Right cardiac atrium (tissue), 5 donors: ENCODE measurements at places on chromosomes 1 and 21.

DNA sequence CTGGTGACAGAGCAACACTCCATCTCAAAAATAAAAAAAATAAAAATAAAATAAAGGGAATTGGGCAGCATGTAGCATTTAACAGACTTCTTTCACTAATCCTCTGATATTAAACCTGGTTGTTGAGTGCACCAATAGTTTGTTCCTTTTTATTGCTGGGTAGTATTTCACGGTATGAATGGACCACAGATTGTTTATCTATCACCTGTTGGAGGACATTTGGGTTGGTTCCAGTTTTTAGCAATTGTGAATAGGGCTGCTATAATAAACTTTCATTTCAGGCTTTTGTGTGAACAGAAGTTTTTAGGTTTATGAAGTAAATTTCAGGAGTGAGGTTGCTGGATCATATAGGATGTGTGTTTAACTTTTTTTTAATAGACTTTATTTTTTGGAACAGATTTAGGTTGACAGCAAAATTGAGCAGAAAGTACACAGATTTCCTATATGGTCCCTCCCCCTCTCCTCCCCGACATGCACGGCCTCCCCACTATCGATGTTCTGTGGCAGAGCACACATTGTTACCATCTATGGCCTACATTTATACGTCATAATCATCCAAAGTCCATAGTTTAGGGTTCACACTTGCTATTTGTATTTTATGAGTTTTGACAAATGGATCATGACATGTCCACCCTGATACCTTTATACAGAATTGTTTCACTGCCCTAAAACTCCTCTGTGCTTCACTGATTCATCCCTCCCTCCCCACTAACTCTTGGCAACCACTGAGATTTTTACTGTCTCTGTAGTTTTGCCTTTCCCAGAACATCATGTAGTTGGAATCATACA, 66.1 kb upstream of the TMPRSS2 start:
- DNase-seq, result no peak

DNA sequence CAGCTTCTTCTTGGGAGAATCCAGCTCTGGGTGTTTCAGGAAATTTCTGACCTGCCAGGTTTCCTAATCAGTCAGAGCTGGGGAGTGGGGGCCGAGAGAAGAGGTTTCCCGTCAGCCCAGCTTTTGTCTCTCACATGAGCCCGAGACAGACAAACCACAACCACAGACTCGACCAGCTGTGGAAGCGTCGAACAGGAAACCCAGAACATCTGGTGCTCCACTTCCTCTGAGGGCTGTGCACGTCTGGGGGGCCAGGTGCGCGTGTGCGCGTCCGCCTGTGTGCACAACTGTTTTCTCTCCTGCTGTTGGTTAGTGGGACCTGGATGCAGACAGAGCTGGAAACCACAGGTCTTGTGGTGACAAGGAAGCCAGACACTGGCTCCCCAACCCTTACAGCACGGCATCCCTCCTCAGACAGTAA, 113.0 kb upstream of the SLC25A33 start:
- no peak for DNase-seq

DNA sequence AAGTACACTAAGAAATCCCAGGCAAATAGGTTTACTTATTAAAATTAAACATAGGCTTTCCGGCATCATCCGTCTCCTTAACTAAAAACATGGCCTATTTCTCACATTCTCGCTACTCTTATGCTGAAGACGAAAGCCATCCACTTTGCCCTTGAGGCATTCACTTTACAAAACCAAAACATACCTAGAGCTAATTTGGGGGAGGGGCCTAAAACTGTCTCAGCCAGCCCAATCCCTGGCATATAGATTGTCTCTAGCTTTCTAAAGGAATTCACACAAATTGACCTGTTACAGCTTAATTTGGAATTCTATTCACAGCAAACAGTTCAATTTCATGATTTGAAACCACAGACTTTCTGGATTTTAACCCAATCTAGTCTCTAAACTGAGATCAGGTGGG, 34.8 kb downstream of the SLC35D1 start:
- DNase-seq, result no peak

DNA sequence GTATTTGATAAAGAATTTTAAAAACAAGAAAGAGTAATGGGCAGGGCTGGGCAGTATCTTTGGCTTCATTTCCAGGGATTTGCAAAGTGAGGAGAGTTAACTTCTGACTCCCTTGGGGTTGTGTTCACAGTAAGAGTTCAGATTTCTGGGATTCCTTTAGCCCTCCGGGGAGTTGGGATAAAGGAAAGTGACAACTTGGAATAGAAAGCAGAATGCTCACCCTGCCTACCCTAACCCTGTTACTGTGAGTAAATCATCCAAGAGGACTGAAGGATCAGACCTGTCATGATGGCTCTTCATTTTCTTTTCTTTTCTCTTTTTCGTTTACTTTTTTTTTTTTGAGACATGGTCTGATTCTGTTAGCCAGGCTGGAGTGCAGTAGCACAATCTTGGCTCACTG, 76.1 kb downstream of the CACHD1 start:
- DNase-seq, result no peak

GRCh38 chr1:151990856-151991198, 2.8 kb downstream of the S100A10 start:
- no peak for DNase-seq

GRCh38 chr1:220093361-220094015, 444 bp upstream of the IARS2 start:
- DNase-seq, result no peak

- no peak for DNase-seq
Measured at GRCh38 chr1:19734056-19734455, 65.7 kb downstream of the TMCO4 start.

- peak; percentile 98 for DNase-seq
Measured at GRCh38 chr21:36069713-36070583, at the start of gene CBR1. CBR1 (plus strand) TSS chr21:36070024; CDS start chr21:36070116, 92 bp downstream.

DNA sequence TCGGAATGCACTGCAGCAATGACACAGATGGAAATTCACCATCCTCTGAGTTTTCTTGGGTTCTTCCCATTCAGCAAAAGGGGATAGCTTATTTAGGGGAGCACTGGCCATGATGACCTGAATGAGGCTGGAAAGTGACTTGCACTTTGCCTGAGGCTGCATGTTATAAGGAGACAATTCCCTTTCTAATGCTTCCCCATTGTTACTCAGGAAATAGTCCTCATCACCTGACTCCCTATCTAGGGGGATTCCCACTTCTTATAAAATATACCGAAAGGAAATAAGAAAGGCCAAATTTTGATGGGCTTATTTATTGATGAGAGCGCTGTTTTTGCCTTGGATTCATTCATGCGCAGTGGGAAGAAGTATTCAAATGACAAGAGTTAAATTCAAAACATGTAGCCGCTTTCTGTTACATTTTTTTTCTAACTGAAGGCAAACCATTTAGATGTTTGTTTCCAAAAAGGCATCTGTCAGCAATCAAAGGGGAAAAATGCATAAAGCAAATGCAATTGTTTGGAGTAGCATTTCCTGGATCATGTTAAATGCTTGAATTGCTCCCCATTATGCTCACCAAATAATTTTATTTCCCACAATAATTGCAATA, 220.3 kb upstream of the NFIA start:
- no peak for DNase-seq

DNA sequence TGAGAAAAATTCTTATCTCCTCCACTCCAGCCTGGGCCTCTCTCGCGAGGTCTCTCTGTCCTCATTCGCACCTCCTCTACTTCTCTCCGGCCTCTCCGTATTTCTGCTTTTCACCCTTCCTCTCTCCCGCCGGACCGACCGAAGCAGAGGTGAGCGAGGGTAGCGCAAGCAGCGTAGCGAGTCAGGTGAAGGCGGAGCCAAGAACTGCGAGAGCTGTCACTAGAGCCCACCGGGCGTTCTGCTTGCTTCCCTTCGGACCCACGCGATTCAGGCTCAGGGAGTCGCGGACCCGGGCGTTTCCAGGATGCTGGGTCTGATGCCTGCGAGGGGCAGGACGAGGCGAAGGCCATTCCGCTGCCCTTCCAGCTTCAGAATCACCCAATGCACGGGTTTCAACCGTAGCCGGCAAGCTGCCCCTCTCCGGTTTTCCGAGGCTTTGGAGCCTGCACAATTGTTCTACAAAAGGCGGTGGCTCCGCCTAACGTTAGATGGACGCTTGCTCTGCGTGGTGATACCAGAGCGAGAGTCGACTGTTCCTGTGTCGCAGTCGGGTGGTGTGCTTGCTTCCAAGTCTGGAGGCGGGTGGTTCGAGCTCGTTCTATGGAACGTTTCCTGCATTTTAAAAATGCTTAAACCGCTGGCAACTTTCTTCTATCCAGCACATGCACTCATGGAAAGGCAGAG, 310.2 kb downstream of the FAM72C start:
- DNase-seq, result no peak

DNA sequence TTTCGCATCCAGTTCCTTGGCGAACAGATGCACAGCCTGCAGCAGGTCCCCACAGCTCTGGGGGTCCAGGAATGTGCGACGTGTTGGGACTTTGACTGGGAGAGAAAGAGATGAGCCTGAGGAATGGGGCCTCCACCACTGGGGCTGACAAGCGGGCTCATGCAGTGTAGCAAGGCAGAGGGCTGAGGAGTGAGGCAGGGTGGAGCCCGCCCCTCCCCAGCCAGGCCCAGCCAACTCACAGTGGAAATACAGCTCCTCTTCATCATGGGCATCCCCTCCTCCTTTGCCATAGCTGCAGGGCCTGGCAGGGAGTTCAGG, 30.7 kb downstream of the CDCA8 start:
- no peak for DNase-seq

DNA sequence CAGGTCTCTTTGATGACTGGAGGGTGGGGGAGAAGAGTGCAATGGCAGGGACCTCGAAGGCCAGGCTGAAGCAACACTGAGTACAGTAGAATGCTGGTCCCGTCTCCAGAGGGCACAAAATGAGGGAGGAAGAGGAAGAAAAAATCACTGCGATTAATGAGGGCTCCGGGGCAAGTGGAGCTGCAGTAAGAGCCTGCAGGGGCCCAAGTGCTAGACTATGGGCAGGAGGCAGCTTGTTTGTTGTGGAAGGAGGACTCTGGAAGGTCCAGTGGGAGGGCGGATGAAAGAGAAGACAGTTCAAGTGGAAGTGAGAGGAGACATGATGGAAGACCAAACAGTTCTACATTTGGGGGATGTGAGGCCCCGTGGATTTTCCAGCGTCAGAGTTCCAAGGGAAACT, 17.4 kb downstream of the TMCC2 start:
- DNase-seq, result no peak

DNA sequence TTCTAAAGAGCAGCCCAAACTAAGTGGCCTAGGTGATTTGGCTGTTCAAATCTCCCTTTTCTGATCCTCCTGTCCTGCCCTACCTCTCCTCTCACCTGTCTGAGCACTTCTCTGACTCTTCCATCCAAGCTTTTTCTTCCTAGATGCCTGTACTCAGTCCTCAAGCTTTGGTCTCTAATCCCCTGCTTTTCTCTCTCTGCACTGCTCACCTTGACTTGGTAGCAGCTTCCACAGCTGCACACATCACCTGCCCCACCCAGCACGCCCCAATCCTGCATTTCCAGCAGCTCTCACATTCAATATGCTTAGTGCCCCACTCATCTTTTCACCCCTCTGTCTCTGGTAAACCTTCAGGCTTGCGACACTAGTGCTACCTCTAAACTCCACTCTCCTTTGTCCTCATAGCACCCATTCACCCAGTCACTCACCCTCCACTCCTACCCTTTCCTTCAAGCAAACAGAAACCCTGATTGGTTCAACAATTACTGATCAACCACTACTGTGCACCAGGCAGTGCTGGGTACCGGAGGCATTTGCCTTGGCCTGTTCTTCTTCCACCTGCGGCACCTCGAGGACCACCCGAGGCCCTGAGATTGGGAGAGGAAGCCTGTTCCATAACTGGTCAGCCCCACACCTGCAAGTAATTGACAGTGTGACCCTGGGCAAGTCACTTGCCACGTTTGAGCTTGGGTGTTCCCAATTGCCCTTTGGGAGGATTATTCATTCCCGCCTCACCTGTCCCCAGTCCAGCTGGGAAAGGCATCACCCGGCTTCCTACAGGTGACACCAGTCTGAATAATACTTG, 136.1 kb upstream of the EDN2 start:
- DNase-seq, result no peak

DNA sequence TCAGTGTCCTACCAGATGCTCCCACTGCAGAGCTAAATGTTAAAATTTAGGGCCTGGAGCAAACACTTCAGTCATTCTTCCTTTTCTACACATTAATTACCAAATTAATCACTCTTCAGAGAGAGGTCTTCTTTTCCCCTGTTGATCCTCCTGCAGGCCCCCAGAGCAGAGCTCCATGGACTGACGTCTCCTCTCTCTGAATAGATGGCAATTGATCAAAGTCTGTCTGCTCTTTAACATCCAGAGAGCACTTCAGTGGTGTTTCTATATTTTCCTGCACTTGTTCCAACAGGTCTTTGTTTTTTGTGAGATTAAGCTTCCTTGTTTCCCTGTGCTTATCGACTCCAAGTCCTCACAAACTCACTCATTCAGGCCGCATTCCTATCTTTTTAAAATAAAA, 239.3 kb downstream of the SIPA1L2 start:
- no peak for DNase-seq

DNA sequence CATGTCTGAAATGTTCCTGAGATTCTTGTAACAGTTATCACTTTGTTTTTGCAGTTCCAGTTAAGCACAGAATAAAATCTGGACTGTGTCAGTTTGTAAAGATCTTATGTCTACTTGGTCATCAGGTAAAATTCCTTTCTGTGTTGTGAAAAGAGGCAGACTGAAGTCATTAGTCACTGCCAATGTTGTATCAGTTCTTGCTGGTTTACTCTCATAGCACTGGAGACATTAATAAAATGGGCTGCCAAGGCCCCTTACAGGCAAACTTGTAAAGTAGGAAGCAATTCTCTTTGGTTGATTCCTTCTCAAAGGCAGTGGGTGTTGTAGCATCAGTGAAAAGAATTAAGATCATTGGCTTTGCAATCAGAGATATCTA, 61.4 kb upstream of the ST6GALNAC3 start:
- no peak for DNase-seq

DNA sequence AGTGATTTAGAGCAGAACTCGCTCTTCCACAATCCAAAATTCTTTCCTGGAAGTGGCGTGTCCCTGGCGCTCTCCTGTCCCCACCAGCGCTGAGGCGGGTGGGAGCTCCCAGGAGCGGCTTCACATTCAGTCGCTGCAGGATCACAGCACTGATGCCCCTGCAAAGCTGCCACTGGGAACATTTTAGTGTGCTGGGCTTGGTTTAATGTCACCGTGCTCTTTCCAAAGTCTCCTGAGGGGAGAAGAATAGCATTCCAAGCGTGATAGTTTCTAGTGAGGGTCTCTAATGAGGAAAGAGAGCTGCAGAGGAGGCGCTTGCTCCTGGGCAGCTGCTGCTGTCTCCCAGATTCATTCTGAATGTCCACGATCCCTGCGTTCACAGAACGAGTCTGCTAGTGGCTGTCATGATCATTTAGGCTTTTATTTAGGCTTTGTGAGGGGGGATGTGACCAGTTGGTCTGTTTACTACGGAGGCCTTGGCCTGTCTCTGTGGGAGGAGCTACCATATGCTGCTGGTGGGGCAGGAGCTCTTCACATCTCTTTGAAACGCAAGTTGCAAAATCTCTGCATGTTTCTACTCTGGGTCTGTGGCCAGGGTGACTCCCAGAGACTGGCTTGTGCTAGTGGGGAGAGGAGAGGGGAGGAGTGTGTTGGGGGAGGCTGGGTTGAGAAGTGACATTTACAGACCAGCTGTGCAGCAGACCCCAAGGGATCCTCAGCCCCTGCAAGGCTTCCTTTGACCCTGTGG, 23.4 kb downstream of the OLFML3 start:
- peak; percentile 63 for DNase-seq
